ENCODE measurements at places on chromosomes 1 and 21.

- no peak for DNase-seq
Measured at GRCh38 chr1:198922638-198923430, 284.0 kb downstream of the PTPRC start.

GRCh38 chr1:21691739-21692138, 22.6 kb upstream of the RAP1GAP start:
- DNase-seq = no peak

DNA sequence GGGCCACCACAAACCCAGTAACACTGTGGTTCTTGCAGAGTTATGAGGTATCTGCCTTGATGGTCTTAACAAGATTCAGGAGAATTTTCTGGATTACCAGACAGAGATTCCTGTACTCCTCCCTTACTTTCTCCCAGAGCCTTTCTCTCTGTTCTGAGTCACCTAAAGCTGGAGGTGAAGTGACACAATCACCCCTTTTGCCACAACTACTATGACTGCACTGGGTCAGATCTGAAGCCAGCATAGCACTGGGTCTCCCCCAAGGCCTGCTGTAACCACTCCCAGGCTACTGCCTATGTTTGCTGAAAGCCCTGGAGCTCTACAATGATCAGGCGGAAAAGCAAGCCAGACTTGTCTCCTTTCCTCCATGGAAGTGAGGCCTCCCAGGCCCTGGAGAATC, 156.7 kb upstream of the NEGR1 start:
- DNase-seq = no peak

DNA sequence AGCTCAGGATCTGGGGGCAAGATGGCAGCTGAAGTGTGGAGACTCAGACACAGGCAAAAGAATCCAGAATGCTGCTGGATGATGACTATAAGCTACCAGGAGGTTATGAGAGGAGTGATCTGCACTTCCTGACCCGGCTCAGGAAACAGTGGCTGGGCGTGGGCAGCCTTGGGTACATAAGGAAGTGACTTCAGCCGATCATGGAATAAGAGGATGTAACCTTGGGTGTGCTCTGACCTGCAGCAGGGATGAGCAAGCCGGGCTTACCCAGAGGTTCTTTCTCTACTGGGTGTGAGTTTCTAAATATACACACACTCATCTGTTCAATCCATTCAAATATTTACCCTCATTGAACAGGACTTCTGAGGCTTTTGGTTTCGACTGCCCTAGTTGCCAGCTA, 62.7 kb downstream of the CD34 start:
- DNase-seq = no peak

GRCh38 chr1:125087247-125087646, 3902.5 kb downstream of the SRGAP2C start:
- no peak for DNase-seq
